Activated CD8-positive, alpha-beta memory T cell treated with anti-CD3 and anti-CD28 coated beads, Interleukin-2, amount 10 ng/mL, durations not matched to agents 7 days and 5 days (primary cell): ENCODE measurements at places on chromosomes 3 and 15. TPM values are rescaled to one million over a fixed set of nuclear protein-coding genes. Genes with fewer than 3 reads are reported as not detected.

- DNase-seq = no peak
These were observed 1.5 kb downstream of the ITGB5 start for GRCh38 chr3:124885466-124886167.

DNA sequence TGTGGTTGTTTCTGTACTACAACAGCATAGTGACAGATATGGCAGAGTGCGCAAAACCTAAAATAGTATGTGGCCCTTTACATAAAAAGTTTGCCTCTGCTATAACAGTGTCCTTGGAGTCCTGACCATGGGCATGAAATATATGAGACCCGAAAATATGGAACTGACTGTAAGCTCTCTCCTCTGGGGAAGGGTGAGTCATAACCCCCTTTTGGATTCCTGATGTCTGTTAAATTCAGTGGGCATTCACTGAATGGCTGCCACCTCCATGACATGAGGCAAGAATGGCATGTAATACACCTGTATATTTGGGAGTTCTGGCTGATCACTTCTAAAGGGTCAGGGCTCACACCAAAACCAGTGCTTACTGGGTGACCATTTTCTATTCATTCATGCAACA lies 6.1 kb downstream of the TBC1D2B start:
- DNase-seq = no peak

- no peak for DNase-seq
These were observed 151.6 kb upstream of the CTDSPL start for GRCh38 chr3:37709946-37710640.

The AHSG gene
- not detected for total RNA-seq

DNA sequence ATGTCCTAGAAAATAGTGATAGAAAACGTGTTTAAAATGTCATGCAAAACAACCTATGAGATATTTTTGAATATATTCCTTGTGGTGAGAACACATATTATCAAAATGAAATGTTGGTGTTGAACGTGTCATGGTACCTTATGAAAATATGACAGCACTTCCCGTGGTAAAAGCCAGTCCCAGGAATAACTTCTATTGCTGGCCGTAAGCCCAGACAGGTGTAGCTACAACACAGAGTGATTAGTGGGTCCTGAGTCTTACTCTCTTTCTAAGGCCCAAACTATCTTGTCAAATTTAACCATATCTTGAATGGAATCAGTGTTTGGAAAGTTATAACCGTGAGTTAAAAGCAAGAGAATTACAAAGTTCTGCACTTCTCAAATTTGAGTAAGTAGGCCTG lies 24.1 kb downstream of the RARB start:
- no peak for DNase-seq

DNA sequence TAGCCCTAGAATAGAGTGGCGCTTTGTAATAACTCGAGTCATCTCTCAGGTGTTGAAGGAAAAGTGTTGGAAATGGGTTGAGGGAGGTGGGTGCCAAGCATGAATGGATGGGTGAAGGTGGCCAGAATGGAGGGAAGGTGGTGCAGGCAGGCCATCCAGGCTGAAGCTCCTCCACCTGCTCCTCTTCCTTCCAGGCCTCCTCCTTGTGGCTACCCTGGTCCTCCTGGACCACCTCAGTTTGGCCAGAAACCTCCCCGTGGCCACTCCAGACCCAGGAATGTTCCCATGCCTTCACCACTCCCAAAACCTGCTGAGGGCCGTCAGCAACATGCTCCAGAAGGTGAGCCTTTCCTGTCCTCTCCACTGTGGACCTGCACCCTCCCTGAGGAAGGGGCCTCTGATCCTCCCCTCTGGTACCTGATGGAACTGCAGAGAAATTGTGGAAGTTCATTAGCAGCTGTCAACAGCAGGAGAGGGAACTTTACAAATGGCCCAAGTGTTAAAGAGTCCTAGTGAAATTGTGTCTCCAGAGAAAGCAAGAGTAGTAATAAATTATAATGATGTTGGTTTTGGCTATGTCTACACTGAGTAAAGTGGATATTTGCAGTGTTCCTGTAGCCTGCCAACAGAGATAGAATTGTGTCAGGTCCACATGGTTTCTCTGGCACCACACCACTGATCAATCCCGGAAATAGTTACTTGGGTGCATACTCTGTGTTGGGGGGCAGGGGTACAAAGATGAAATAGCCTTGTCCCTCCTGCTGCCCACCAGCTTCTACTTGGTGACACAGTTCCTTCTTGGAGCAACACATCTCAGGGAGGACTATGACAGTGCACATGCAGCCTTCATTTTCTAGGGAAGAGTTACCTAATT lies 1.6 kb downstream of the IL12A start:
- DNase-seq = no peak

The AADAC gene
- not detected for total RNA-seq

GRCh38 chr3:10632125-10632524 lies 126.7 kb upstream of the ATP2B2 start:
- no peak for DNase-seq

The ACSBG1 gene
- not detected for total RNA-seq

DNA sequence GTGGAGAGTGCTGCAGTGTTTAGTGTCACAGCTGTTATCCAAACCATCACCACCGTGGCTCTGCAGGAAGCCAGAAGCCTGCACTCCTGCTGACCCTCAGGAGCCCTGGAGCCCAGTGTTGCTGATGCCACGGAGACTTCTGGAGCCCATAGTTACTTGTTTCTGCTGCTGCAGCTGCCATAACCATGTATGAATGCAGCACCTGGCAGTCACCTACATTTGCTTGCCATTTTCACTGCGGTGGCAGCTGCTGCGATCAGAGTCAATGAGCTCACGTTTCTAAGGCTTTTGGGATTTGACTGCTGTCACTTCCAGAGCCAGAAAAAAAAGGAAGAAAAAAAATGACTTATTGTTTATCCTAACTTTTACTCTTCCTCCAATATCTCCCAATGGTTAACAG lies 299.2 kb upstream of the THRB start:
- DNase-seq = no peak

The P4HTM gene
- total RNA-seq = 50.6 TPM

The SPINT1 gene
- 3.7 TPM for total RNA-seq

- DNase-seq = no peak
These were observed 67.8 kb downstream of the FMN1 start for GRCh38 chr15:33126559-33127290.

The SLC22A13 gene
- 0.47 TPM for total RNA-seq

DNA sequence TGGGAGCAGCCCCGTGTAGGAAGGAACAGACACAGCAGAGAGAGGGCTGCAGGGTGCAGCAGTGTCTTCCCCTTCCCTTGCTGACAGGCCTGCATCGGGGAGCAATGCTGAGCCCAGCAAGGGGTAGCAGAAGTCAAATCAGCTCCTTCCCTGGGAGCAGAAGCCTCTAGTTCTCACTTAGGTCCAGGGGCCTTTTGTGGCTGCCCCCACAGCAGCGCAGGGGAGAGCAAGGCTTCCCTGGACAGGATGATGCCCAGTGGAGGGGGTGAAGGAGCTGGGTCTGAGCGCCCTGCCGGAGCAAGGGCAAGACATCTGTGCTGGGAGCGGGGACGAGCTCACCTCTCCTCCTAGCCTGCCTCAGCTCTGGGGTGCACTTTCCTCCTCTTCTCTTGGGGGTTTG lies 827 bp downstream of the PLCB2 start:
- no peak for DNase-seq

- no peak for DNase-seq
These were observed 4.4 kb downstream of the AADAC start for GRCh38 chr3:151818361-151818760.

DNA sequence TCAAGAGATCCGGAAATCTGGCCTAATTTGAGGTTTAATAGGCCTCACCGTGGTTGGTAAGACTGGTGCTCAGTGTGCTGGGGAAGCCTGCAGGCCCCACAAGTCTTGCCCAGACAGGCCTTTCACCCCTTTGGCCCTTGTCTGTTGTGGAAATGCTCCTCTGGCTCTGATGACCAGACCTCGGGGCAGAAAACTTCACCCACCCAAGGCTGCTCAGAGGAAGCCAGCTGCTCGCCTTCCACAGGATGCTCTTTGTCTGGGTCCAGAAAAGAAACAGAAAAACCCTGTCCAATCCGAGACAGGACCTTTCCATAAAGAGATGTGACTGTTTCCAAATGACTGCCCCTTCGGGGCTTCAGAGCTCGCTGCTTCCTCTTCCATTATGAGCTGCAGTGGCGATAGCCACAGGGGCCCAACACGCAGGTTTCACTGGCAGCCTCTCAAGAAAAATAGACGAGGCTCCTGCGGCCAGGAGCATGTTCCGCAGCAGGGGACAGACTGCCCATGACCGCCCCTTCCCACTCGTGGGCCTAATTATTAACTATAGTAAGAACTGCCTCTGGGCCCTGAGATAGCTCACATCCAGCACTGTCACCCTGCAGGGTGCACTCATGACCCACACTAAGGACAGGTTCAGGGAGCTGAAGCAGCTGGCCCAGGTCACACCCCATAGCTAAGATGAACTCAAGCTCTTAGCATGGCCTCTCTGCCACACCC lies 6.8 kb upstream of the SNX22 start:
- DNase-seq = no peak

DNA sequence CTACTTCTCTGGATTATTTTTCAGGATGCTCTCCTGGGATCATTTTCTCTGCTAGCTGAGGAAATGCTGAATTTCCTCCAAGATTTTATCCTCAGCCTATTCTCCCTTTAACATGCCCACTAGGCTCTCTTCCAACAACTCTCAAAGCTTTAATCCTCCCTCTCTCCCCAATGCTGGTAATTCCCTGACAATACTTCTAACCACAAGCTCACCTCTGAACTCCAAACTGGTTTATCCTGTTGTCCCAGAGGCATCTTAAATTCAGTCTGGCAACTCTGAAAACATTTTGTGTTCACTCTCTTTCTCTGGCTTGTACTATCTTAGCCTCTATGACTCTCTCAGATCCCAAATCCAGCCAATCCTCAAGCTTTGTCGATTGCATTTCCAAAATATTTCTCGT lies 490.3 kb downstream of the MECOM start:
- no peak for DNase-seq

The GPR87 gene
- 0.40 TPM for total RNA-seq

DNA sequence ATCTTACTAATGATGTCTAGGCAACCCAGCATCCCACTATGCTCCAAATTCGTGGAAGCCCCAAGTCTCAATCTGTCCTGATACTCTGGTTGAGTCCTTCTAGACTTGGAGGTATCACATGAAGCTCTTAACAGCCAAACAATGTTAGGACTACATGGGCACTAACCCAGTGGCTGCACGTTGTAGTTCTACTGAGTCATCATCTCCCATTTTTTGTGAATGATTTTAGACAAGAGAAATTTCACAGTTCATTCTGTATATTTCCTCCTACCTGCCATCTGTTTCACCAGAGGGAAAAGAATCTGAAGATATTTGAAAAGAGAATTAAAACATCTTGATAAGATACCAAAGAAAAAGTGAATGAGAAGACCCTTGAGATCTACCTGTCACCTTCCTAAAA lies 9.8 kb upstream of the WWTR1 start:
- no peak for DNase-seq

DNA sequence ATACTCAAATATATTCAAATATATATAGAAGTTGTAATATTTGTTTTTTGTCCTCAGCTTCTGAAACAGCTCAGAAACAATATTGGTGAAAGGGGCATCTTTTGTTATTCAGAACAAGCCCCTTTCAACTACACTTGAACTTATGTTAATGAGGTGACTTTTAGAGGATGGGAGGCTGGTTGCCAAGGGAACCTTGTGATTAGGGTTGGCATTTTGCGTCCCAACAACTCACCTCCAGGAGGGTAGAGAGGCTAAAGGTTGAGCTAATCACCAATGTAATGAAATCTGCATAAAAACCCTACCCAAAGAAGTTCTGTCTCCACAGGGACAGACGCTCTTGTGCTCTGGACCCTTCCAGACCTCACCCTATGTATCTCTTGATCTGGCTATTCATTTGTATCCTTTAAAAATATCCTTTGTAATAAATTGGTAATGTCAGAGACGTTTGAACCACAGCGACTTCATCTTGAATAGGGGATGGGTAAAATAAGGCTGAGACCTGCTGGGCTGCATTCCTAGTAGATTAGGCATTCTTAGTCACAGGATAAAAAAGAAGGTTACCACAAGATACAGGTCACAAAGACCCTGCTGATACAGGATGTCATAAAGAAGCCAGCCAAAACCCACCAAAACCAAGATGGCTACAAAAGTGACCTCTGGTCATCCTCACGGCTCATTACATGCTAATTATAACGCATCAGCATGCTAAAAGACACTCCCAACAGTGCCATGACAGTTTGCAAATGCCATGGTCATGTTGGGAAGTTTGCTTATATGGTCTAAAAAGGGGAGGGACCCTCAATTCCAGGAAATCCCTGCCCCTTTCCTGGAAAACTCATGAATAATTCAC lies 111.1 kb downstream of the FMN1 start:
- no peak for DNase-seq

The ENTPD3 gene
- total RNA-seq = not detected

DNA sequence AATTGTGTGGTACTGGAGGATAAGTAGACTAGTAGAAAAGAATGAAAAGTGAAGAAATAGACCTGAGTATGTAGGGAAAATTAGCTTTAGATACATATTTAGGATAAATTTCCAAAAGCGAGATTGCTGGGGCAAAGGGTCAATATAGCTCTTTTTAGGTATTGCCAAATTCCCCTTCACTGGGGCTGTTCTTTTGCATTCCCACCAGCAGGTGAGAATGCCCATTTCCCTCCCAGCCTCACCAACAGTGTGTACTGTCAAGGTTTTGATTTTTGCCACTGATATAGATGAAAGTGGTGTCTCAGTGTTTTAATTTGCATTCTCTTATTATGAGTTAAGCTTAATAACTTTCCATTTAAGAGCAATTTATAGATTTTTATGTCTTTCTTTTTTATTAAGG lies 35.7 kb upstream of the BHLHE40 start:
- no peak for DNase-seq

DNA sequence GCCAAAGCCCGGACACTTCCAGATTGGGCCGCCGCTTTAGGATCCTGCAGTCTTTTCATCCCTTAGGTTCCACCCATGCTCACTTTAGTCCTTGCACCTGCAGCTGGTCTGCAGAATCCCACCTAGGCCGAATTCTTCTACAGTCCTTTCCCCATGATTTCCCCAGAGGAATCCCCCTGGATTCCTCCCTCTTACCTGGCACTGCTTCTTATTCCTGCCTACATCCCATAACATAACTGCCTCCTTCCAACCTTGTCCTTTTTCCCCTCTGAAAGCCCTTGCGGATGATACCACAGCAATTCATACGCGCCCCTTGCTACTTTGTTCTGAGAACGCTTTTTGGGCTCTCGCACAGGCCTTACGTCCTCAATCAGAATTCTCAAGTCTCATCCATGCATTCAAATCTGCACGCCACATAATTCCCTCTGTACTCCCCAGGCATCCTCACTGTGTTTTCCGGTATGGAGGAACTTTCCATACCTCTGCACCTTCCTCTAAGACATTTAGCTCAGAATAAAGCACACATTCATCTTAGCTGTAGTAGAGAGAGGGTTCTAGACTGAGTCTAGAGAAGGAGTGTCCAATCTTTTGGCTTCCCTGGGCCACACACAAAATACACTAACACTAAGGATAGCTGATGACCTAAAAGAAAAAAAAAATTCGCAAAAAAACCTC lies 619 bp downstream of the EIF2AK4 start:
- DNase-seq = no peak

The SCN11A gene
- 0.03 TPM for total RNA-seq

GRCh38 chr3:170044795-170045244 lies 7.0 kb downstream of the GPR160 start:
- no peak for DNase-seq
